Right lung (tissue), 10 donors: ENCODE measurements at places on chromosomes 2 and 18. TPM values are rescaled to one million over a fixed set of nuclear protein-coding genes. Genes with fewer than 3 reads are reported as not detected.

The SPOPL gene
- 31.0 TPM for polyA plus RNA-seq

The VWC2L gene
- polyA plus RNA-seq, result not detected

The SERPINB10 gene
- not detected for polyA plus RNA-seq

The POTEJ gene
- 0.11 TPM for polyA plus RNA-seq

The SCN7A gene
- polyA plus RNA-seq, result 45.2 TPM

The C2orf80 gene
- polyA plus RNA-seq, result 0.19 TPM

The HRH4 gene
- 0.10 TPM for polyA plus RNA-seq

The SCG2 gene
- polyA plus RNA-seq, result 1.1 TPM

DNA sequence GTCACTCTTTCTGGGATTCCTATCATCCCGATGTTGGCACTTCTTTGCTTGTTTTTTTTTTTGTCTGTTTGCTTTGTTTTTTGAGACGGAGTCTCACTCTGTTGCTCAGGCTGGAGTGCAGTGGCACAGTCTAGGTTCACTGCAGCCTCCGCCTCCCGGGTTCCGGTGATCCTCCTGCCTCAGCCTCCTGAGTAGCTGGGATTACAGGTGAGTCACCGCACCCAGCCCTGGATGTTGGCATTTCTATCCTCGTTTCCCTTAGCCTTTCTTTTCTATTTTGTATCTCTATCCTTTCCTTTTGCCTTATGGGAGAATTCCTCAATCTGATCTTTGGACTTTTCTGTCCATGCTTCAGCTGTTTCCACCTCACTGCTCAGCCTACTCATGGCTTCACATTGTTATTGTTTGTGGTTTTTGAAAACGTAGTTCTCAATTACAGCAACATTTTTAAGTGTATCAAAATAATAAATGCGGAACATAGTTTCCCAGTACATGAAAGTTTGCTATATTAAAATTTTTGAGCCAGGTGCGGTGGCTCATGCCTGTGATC, 62.1 kb upstream of the ZNF516 start:
- no peak for DNase-seq

- no peak for DNase-seq
These were observed 44.7 kb upstream of the HK2 start for GRCh38 chr2:74789271-74789670.

DNA sequence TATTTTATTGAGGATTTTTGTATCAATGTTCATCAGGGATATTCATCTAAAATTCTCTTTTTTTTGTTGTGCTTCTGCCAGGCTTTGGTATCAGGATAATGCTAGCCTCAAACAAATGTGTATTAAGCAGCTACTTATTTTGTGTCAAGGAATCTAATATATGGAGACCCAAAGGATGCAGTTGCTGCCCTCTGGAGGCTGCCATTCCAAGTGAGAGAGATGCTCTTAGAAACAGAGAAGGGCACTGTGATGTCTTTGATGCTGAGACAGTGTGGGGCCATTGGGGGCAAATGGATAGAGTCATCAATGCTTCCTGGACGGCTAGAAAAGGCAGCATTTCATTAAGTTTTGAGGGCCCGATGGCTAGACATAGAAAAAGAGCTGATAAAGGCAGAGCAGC, 292.6 kb downstream of the SETBP1 start:
- no peak for DNase-seq

GRCh38 chr2:24861500-24861899, 58.5 kb downstream of the ADCY3 start:
- no peak for DNase-seq

DNA sequence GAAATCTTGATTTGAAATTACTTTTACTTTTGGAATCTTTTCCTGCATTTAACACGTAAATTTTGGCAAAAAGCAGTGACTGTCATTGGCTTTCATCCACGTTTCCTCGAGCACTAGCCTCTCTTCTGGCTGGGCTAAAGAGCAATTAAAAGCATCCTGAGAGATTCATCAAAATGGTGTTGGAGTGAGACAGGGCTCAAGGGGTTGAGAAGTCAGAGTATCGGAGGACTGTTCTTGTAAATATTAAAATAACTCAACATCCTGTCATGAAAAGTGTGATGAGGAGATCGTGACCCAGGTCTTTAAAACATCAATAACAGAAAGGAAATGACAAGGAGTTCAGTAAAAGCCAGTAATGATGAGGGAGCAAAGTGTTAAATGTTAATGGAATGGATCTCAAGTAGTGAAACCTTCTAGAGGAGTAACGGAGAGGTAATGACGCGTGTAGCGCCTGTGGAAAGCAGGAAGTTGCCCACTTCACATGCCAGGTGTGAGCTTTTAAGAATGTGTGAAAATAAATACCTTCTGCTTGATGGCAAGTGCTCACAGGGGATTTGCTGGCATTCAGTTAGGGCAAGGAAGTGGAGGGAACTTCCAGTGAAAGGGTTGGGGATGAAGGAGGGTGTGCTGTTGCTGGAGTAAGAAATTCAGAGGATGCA, 754.4 kb downstream of the ADCYAP1 start:
- DNase-seq, result peak; percentile 16

DNA sequence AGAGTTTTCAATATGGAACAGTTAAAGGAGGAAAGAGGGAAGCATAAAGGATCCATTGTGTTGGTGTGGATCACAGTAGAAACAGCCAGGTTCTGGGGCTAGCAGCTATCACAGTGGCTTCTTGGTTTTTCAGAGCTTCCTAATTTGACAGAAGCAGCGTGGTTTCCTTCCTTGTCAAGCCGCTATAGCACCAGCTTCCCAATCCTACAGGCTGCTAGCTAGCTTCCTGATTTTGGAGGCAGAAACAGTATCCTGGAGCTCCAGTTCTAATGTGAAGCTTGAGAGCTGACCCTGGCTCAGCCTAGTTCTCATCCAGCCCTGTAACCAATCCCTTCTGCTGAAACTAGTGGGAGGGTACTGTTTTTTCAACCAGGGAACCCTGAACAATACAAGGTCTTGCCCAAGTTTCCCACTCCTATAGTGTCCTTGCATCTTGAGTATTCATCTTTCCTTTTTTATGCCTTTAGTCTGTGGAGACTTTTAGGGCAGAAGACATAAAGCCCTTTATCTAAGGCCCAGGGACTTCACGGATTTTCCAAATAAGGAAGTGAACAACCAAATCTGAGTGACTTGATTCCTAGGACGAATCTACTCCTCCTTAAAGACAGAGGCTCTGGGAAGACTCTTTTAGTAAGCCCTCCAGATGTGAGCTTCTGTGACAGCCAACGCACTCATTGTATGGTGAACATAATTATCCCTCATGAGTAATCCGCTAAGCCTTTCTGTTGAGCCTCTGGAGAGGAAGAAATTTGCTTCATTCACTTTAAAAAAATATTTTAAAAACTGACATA, 33.8 kb downstream of the CCDC93 start:
- no peak for DNase-seq

DNA sequence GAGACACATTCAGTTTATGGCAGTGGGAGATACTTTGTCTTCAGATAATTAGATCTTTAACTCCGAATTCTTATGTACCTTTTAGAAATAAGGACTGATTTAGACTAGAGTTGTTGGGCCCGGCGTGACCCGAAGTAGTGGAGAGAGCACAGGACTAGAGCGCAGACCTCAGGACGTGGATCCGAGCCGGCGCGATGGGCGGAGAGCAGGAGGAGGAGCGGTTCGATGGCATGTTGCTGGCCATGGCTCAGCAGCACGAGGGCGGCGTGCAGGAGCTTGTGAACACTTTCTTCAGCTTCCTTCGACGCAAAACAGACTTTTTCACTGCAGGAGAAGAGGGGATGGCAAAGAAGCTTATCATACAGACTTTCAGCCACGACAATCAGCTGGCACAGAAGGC, 54.5 kb downstream of the FMNL2 start:
- DNase-seq, result no peak

- no peak for DNase-seq
These were observed 96.5 kb downstream of the EHBP1 start for GRCh38 chr2:62801814-62802523.

DNA sequence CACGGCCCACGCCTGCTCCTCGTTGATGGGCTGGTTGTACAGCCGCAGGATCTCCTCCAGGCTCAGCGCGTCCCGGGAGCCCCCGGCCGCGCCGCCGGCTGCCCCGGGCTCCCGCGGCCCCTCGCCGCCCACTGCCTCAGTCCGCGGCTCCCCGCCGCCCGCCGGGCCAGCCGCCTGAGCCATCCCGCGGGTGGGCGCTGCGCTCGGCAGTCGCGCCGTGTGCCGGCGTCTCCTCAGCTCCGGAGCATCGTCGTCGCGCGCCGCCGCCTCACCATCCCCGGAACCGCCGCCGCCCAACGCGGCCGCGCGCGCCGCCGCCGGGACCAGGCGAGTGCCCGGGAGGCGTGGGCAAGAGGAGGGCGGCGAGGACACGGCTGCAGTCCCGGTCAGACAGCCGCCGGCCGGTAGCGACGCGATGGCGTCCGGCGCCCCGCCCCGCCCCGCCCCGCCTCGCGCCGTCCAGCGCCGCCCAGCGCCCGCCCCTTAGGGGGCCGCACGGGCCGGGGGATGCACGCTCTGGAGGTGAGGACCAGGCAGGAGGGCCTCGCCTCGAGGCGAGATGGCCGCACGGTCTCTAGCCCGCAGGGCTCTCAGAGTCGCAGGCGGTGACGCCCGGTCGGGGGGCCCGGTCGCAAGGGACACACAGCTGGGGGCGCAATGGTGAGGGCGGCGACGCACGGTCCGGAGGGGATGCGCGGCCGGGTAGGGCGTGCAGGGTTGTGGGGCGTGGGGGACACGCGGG, at the start of gene SPIRE1:
Gene SPIRE1 (minus strand): TSS at position 424 of the 742 bp plus-strand sequence. CDS start 241 bp downstream, at position 183.
- DNase-seq, result peak; percentile 57

DNA sequence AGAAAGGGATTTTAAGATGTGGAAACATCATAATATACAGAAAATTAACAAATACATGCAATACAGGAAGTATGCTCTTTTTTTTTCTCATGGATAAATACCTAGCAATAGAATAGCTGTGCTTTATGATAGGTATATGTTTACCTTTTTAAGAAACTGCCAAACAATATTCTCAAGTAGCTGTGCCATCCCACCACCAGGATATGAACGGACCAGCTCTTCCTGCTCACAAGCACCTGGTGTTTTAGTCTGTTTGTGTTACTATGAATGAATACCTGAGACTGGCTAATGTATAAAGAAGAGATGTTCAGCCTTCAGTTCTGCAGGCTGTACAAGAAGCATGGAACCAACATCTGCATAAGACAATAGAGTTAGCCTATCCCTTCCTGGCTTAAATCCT, 19.9 kb upstream of the UGT1A8 start:
- DNase-seq, result no peak

- DNase-seq, result no peak
These were observed 2.0 kb upstream of the DES start for GRCh38 chr2:219416235-219416602.

DNA sequence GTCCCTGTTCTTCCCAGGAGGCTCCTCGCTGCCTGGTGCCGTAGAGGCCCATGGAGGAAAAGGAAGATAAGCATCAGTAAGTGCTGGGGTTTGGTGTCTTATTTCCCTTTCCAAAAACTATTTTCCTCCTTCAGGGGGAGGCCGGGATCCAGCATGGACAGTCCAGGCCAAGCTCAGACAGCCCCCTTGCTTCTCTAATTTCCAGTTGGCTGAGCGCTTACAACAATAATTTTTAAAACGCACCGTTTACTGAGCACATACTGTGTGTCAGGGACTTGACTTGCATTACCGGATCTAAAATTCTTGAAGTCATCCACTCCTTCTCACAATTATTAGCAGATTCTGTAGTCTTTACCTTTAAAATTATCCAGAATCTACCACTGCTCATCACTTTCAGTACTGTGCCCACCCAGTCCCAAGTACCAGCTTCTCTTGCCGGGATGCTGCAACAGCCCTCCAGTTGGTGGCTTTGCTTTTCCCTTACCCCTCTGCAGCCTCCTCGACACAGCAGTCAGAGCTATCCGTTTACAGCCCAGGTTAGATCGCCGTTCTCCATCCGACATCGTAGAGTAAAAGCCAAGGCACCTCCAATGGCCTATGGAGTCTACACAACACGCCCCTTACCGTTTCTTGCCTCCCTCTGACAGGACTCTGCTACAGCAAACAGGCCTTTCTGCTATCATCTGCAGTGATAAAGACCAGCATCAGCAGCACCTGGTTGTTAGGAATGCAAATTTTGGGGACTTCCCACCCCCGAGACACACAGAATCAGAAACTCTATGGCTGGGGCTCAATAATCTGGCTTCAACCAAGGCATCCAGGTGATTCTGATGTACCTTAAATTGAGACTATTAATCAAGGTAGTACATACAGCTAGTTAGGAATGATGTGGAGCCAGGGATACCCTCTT, 75.2 kb upstream of the TSPYL6 start:
- DNase-seq, result no peak

DNA sequence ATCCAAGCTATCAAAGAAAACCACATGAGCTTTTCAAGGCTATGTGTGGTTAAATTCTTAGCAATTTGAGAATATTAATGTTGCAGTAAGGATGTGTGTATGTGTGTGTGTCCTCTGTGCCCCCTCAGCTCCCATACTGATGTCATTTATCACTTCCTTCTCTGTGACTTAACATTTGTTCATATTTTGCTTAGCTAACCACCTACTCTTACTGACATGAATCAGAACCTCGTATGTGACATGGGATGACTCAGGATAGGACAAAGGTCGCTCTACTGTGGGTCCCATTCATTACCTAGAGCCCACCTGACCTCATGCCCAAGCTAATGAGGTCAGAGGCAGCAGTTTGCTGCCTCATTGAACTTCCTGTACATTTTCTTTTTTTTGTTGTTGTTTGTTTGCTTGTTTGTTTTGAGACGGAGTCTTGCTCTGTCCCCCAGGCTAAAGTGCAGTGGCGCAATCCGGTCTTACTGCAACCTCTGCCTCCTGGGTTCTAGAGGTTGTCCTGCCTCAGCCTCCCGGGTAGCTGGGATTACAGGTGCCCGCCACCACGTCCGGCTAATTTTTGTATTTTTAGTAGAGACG, 36.3 kb downstream of the MOGAT1 start:
- no peak for DNase-seq

- DNase-seq, result no peak
These were observed 63.4 kb downstream of the SMAD7 start for GRCh38 chr18:48887294-48887904.

DNA sequence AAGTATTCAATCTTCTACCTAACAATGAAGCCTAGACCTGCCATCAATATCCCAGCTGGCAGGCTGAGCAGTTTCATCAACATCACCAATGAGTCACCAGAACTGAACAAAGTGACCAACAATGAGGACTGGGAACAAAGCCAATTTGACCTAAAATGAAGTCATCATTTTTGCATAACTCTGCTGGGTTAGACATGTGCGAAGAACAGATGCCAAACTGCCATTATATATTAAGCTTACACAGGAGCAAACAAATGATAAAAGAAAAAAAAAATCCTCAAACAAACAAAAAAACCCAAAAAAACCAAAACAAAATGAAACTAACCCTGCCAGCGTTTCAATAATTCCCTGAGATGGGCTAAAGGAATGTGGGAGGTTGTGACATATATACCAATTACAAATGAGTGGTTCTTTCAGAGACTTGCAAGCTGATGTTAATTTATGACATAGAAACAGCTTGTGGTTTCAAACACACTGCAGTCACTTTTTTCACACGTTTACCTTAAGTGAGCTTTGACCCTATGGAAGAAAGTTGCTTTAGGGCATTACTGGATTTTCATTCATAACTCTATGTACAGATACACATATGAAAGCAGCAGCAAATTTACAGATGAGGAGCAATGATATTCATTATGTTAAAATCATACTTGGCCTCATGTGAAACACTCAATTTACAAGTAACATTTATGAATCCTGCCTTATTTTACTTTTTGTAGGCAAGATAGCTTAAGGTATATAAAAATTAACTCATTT, 56.9 kb upstream of the CCDC141 start:
- peak; percentile 32 for DNase-seq

GRCh38 chr2:105410554-105410953, 11.7 kb upstream of the FHL2 start:
- no peak for DNase-seq
